ENCODE measurements at places on chromosomes 1 and 21.

DNA sequence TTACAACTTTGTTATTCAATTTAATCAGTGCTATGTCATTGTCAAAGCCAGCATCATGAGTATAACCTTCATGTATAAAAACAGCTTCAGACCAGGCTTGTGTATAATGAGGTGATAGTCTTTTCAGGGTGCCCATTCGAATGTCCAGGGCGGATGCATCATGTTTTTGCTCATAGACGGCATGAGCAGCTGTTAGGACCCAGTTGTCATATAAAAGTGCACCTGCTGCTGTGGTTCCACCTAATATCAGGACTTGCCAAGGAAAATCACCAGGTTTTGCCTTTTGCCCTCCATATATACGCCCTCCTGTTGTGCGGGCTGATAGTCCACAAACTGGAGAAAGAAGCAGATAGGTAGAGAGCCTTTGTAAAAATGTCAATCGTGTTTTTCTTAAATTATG lies 14.9 kb downstream of the TARDBP start:
- no peak for DNase-seq

DNA sequence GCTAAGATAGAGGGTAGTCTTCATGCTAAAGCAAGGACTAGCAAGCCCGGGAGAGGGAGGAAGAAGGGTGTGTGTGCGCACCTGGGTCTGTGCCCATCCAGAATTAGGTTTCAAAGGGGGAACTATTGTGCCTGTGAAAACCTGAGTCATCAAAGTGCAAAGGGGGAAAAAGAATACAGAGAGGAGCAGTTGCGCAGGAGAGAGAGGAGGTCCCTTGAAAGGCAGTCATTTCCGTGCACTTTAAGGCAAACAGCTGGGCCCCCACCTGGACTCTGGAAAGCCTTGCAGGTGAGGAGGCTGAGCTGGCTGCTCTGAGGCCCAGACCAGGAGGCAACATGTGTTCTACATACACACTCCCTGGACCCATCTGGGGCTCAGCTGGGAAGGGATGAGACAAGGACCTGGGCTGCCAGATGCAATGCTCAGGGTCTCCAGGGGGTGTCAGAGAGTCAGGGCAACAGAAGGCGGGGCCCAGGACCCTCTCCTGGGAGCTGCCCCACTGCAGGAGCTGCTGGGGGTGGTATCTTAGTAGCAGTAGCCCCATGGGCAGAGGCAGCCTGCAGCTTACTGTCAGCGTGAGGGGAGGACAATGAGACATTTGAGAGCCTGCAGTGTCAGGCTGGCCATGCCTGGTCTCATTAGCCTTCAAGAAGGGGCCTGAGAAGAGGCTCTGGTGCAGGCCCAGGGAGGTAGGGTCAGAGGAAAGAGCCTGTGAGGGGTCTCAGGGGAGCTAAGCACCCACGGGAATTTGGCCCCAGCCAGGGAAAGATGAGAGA lies 14.3 kb downstream of the PROK1 start:
- no peak for DNase-seq

GRCh38 chr1:91799863-91800262 lies 86.1 kb downstream of the TGFBR3 start:
- no peak for DNase-seq

GRCh38 chr21:43691086-43691795 lies 27.7 kb upstream of the PDXK start:
- DNase-seq, result no peak

DNA sequence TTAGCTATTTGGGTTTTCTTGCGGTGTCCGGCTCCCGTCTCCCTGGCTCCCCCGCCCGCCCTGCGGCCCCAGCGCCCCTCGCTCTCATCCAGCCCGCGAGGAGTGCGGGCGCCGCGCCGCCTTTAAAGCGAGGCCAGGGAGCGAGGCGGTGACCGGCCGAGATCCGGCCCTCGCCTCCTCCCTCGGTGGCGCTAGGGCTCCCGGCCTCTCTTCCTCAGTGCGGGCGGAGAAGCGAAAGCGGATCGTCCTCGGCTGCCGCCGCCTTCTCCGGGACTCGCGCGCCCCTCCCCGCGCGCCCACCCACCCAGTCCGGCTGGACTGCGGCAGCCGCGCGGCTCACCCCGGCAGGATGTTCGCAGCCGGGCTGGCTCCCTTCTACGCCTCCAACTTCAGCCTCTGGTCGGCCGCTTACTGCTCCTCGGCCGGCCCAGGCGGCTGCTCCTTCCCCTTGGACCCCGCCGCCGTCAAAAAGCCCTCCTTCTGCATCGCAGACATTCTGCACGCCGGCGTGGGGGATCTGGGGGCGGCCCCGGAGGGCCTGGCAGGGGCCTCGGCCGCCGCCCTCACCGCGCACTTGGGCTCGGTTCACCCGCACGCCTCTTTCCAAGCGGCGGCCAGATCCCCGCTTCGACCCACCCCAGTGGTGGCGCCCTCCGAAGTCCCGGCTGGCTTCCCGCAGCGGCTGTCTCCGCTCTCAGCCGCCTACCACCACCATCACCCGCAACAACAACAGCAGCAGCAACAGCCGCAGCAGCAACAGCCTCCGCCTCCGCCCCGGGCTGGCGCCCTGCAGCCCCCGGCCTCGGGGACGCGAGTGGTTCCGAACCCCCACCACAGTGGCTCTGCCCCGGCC lies 492 bp downstream of the HLX start:
- DNase-seq, result no peak

DNA sequence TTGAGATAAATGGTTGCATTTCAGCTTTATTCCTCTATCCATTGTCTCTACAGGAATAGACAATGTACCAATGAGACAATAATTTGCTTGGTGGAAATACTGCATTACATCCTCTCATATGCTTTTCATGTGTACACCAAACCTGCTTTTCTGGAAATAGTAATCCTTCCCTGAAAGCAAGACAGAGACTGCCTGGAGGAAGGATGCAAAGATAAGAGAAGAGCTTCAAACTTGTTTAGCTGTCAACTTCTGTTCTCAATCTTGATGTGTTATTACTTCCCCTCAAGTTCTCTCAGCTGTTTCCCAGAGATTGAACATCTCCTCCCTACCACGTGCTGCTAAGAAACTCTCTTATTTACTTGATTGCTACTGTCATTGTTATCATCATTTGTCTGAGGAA lies 1125.4 kb upstream of the TMPRSS15 start:
- DNase-seq, result no peak

DNA sequence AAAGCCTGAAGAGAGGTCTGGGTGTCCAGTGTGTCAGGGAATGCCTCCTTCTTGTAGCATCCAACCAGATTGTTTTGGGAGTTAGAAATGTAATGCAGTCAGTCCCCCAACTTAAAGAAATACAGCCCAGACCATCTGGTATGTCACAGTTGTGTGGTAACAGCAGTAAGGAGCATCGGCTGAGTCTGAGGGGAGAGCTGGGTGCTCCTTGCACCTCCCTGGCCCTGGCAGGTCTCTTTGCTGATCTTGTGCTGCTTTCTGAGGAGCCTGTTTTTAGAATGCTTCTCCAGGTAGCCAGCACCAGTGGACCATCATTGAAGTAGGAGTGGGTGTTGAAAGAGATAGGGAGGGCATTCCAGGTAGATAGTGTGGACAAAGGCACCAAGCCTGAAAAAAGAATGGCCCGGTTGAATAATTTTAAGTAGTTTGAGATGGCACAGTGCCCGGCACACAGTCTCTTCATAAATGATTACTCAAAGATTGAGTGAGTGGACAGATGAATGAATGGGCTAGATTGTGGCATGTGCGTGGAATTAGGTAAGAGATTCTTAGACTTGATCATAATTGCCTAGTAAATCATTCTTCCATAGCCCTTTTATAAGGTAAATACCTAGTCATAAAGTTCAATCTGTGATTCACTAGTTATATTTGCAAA lies 46.5 kb downstream of the LAMC1 start:
- DNase-seq, result no peak

GRCh38 chr1:84998642-84999280 lies 1.8 kb upstream of the MCOLN2 start:
- DNase-seq, result no peak

DNA sequence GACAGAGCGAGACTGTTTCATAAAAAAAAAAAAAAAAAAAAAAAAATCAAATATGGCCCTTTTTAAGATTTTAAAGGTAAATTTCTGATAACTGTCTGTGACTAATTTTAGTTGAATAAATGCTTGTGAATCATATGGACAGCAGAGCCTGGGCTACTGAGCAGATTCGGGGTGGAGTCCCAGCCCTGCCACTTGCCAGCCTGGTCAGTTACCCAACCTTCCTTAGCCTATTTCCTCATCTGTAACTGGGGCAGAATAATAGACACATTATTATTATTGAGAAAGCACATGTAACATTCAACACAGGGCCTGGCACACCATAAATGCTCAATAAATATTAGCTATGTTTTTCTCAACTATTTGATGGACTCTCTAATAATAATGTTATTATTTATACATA lies 11.2 kb upstream of the H3-3A start:
- no peak for DNase-seq

- DNase-seq, result no peak
Measured at GRCh38 chr1:40423264-40423642, 27.0 kb upstream of the ZFP69B start.

DNA sequence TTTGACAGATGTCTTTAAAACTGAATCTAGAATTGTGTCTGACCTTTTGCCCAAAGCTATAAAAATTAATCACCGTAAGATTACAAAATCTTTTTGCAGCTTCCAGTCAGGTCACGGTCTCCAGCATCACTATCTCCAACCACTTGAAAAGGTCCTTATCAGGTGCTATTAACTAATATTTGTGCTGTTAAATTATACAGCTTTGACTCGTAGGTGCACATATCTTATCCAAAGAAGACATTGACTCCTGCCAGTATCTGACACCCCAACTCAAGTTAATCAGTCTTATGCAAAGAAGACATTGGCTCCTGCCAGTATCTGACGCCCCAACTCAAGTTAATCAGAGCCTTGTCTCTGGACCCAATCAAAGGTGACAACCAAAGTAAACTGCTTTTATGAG lies 19.9 kb upstream of the LYPD8 start:
- no peak for DNase-seq

DNA sequence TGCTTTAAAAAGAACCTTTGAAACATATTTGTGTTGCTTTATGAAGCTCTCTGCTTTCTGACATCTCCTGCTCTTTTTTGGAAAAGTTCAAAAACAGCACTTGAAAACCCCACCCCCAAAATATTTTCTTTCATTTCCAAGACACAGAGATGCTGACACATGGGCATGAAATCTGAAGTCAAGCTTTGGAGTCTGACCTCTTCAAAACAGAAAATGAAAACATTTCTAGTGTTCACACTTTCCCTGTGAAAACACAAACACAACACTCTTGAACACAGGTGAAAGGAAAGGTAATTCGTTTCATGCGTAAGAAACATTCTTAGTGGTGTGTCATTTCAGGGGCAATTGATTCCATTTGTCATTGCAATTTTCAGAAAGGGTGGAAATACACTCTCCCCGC lies 10.8 kb downstream of the NGF start:
- no peak for DNase-seq

DNA sequence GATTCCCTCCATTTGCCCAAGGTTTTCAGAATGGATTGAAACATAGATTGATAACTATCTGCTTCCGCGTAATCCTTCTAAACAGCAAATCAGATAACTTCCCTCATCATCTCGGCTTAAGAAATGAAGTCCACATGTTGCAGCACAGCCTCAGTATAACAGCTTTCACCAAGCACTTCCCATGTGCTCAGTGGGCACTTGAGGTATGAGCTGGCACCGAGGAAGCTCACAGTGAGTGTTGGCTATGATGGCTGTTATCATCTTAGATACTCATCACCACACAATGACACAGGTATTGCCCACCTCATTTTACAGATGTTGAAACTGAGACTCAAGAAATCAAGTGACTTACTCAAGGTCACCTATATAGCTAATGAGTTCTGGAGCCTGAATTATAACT lies 43.2 kb downstream of the RCSD1 start:
- no peak for DNase-seq

DNA sequence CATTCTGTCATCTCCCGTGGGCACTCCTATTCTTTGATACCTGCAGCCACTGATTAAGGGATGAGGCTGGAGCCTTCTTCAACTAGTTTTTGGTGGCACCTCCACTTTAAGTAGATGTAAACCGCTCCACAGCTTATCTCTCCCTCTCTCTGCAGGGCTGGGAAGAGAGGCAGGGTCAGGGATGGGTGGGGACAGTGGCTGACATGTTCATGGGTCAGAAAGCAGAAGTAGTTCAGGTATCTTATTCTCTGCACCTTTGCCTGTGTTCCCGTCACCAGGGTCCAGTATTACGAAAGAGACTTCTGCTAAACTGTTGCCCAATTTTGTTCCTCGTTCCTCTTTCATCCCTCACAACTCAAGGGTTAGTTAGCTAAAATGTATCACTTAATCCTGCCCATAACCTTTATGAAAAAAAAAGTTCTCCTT lies 51.7 kb upstream of the EDEM3 start:
- DNase-seq, result no peak

DNA sequence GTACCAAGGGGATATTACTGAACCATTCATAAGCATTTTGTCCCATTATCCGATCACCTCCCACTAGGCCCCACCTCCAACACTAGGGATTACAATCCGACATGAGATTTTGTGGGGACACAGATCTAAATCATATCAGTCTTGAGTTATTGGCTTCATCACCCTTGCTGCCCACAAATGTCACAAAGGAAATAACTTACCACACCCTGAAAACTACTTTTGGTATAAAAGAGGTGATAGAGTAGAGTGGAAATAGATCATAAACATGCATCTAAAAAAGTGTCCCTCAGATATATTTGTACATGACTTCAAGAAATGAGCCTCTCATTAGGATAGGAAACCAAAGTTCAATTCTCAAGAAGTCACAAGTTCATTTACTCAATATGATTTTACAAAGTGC lies 22.6 kb upstream of the FCRL3 start:
- DNase-seq, result no peak

DNA sequence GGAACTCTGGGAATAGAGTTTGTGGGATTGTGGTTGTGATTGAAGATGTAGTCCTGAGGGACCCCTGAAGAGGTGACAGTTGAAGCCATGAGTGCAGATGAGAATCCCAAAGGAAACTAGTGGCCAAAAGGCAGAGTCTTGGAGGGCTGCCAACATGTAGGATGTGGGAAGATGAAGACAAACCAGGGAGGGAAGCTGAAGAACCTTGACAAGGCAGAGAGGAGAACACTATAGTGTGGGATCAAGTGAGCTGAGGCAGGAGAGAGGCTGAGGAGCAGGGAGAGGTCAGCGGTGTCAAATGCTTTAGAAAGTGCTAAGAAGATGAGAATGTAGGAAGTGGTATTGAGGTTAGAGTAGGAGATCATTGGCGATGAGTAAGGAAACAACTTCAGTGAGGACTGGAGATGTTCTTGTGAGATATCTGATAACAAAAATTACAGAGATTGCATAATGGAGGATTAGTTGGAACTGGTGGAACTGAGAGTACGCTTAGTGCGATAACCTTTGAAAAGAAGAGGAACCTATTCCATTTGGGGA lies 88.5 kb upstream of the VCAM1 start:
- DNase-seq, result no peak

DNA sequence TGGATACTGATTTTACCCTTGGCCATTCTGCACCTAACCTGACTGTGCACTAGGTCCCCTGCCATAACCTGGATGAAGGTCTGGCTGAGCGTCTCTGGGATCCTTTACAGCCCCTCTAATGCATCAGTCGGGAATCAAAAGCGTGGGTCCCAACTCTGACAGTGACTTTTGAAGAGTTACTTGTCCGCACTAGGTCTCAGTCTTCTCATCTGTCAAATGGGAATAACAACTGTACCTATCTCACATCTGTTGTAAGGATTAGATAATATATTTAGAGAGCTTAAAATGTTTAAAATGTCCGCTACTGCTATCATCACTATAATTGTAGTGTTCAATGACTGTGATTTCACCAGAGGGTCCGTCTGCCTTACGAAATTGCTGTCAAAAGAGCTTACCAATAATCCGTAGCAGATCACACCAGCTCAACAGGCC lies 746 bp downstream of the TADA1 start:
- DNase-seq, result peak; percentile 26
